ENCODE measurements at places on chromosomes 2 and 18.

- no peak for DNase-seq
Measured at GRCh38 chr18:62953663-62954062, 238.3 kb downstream of the PHLPP1 start.

DNA sequence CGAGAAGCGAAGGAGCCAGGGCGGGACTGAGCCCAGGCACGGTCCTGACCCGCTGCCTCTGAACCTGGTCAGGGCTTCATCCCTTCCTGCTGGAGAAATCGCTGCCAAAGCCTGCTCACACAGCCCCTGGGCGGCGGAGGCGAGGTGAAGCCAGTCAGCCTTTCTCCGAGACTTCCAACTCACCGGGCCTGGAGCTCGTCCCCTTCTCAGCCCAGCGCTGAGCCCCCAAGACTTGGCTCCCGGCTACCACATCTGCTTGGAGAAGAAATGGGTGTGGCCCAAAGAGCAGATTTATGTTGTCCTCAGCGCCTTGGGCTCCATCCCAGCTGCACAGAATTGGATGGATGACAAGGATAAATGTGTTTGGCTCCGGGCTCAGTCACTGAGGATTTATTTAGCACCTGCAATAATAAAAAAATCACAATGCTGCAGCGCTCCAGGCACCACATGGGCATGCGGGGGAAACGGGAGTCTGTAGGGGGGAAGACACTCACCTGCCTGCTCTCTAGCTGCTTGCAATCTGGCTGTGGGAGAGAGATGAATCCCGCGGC is 64.9 kb downstream of the ACTR2 start:
- no peak for DNase-seq

DNA sequence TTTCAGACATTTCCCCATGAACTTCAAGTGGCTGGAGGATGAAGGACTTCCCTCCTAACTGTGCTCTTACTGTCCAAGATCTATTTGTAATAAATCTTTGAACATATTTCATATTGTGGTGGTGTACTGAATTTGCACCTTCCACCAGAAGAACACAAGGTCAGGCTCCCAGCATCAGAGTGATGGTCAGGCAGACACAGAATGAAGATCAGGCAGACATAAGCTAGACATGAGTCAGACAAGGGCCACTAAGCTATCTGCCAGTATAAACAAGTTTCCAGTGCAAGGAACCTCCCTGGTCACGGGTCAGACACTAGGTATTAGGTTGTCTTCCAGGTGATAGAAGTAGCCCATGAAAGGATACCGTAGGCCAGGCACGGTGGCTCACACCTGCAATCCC is 20.0 kb downstream of the AQP12B start:
- no peak for DNase-seq

DNA sequence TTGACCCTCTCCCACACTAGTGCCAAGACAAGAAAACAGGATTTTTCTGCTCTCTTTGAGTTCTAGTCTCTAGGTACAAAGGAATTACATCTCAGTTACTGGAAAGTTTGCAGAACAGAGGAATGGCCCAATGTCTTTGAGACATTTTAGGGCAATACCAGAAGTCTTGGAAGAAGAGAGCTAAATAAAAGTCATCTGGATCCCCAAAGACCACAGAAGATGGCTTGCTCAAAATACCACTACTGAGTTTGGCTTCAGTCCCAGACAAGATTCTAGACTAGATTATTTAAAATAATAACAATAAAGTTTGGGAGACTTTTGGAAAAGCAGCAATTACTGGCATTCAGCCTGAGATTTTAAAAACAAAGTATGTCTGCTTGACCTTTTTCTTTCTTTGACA is 61.9 kb upstream of the HK2 start:
- peak; percentile 9 for DNase-seq

- DNase-seq, result no peak
Measured at GRCh38 chr2:22290302-22290701, 1094.7 kb upstream of the KLHL29 start.

Measured in fibroblast of skin of left biceps (primary cell).